Activated CD8-positive, alpha-beta memory T cell treated with anti-CD3 and anti-CD28 coated beads for 1 hour (primary cell): ENCODE measurements at places on chromosomes 16 and 17.

DNA sequence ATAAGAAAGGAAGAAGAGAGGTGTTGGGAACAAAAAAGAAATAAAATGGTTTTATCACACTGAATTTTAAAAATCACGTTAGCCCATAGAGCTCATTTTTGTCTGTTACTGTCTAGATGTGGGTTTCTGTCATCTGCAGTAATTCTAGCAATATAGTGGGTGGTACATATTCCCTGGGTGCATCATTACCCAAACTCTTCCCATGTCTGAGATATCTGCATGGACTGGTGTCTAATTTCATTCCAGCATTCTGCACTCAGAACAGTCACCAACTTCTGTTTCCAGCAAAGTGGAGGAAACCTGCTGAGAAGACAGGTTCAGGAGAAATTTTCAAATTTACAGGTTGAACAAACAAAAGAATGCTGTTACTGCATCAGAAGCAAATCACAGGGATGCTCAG, 263.8 kb downstream of the CDH11 start:
- no peak for DNase-seq

DNA sequence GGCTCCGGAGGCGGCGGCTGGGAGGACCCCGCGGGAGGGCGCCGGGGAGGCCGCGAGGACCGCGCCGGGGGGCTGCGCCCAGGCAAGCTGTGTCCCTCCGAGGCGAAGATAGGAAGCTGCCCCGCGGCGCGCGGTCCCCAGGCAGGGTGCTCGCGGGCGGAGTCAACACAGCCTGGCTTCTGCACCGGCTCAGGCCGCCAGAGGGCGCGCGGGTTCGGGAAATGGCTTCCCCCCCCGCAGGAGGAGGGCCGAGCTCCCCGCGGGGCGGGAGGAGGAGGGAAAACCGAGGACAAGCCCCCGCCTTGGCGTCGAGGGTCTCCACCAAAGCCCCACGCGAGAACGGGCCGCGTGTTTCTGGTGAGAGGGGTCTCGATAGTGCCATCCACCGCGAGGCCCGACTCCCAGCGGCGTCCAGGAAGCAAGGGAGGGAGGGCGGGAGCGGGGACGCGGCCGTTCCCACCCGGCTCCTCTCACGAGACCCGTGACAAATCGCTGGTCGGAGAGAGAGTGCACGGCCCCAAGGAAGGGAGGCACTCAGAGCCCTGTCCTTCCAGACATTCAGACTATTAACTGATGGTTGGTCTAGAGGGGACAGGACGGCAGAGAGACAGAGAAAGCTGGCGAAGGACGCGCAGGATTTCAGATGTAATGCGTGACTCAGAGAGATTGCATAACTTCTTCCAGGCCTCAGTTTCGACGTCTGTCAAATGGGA, 64.4 kb upstream of the DNAJA2 start:
- peak; percentile 58 for DNase-seq

DNA sequence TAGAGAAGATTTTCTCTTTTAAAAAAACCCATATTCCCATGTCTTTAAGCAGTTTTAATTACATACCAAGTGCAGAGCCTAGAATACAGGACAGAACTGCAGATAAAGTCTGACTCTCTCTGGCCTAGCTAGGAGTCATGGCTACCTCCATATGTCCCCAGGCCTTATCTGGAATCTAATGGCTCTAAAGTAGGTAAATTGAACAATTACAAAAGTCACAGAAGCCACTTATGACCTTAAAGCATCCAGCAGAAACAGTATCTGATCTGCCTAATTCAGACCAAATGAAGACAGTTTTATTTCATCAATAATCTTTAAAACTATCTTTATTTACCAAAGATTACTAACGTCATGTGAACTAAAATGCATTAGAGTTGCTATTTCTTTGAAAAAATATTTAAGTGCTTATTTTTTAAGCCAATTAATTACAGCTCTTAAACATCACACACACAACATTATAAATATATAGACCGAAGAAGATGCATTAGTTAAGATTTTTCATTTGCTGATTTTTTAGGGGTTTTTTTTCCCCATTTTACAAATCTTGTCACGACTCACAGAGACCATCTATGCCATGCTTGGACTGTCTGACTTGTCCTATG, 28.7 kb downstream of the PMM2 start:
- no peak for DNase-seq

DNA sequence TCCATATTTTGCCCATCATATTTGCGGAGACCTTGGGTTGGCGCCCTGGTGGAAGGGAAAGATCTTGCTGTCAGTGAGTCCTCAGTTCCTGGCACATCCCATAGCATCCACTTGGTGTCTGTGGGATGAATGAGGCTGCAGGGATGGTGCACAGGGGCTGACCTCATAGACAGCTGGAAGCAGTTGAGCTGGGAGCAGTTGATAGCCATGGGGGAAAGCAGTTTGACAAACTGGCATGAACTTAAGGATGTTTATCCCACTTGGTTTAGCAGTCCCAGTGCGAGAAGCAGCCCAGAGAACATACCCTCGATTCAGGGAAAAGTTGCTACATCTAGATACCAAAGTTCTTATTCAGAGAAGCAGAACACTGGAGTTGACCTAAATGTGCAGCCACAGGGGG, 80.7 kb downstream of the SNX29 start:
- DNase-seq = no peak

DNA sequence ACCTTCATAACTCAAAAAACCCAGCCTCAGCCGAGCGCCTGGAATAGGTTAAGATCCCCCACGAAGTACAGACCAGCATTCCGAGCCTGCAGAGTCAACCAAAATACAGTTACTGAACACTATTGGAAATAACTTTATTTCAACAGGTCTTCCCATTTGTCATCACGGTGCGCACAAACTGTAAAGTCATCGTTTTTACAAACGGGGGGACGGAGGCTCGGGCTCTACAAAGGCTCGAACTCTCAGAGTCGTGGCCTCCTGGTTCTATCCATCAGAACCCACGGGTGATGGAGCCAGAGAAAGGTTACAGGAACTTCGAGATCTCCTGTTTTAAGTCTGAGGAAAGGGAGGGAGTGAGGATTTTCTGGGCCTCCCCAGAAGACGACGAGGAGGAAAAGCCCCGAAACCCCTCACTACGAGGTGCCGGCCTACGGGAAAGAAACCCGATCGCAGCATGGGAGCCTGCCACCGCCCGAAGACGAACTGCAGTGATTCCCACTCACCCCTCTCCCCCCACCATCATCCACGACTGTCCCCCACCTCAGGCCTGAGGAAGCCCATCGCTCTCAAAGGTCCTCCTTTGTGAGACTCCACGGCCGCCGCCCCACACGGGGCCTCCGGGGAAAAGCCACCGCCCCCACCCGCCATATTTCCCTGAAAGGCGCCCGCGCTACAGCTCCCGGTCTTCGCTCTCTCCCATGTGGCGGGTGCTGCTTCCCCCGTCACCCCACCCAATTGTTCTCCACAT, 917 bp downstream of the YWHAE start:
- no peak for DNase-seq

DNA sequence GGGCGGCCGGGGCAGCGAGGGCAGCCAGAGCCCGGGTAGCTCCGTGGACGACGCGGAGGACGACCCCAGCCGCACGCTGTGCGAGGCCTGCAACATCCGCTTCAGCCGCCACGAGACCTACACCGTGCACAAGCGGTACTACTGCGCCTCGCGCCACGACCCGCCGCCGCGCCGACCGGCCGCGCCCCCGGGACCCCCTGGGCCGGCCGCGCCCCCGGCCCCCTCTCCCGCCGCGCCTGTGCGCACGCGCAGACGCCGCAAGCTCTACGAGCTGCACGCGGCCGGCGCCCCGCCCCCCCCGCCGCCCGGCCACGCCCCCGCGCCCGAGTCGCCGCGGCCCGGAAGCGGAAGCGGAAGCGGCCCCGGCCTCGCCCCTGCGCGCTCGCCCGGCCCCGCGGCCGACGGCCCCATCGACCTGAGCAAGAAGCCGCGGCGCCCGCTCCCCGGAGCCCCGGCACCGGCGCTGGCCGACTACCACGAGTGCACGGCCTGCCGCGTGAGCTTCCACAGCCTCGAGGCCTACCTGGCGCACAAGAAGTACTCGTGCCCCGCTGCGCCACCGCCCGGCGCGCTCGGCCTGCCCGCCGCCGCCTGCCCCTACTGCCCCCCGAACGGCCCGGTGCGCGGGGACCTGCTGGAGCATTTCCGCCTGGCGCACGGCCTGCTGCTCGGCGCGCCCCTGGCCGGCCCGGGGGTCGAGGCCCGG, 36.1 kb upstream of the ZC3H18 start:
- DNase-seq = peak; percentile 72

- DNase-seq = no peak
Observed at GRCh38 chr16:85054948-85055492, 27.4 kb downstream of the KIAA0513 start.

DNA sequence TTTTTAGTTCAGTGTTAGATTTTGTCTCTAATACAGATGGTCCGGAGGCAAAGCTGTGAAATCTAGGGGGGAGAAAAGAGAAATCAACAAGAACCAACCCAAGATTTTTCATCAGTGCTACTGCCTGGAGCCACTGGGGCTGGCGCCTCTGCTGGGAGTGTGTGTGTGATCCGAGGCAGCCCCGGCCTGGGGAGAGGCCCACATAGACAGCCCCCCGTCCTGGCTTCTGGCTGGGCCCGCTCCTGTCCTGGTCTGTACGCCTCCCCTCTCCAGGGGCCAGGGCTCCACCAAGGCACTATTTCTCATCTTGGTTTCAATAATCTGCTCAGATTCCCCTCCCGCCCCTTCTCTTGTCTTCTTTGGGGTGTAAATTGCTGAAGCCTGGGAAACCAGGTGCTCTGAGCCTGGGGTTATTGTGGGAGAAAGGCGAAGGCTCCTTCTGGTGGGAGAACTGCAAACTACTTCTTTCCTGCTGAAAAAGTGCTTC, 7.8 kb downstream of the BAHCC1 start:
- no peak for DNase-seq

- no peak for DNase-seq
Observed at GRCh38 chr16:12951392-12951791, 50.0 kb downstream of the SHISA9 start.

DNA sequence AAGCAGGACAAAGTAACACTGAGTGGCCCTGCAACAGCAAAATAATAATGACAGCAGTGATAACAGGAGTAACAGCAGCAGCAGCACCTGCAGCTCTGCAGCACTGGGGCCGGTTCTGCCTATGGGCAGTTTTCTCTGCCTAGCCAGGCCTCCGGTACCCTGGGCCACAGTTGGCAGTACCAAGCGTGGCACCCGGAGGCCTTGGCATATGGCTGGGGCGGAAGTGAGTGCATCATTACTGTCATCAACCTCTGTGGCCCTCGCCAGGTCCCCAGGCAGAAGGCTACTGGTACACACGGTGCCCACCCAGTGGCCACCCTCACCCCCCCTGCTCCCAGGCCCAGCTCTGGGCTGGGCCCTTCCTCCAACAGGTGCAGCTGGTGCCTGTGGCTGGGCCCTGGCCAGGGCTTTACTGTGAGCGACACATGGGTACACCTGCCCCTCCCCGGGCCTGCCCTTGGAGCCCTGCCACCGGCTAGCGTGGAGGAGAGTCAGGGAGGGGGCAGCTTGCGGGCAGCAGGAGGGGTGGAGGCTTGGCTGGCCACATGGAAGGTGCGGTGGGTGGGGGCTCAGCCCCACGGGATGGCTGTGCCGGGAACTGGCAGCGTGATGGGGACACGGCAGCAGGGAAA, 3.0 kb downstream of the KCNJ12 start:
- DNase-seq = no peak

DNA sequence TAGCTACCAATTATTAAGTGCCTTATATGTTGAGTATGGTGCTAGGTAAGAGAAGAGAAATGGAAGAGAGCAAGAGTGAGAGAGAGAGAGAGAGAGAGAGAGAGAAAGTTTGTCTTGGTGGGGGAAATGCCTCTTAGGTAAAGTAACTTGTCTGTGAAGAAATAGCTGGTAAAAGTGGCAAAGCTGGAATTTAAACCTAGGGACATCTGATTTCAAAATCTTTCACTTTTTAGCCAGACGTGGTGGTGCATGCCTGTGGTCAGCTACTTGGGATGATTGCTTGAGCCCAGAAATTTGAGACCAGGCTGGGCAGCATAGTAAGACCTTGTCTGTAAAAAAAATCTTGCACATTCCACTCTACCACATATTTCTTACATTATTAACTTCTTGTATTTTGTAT, 23.0 kb upstream of the CDR2 start:
- DNase-seq = no peak

GRCh38 chr17:2212400-2212981, 91.1 kb downstream of the SMG6 start:
- no peak for DNase-seq

GRCh38 chr16:84648595-84649510, 542 bp downstream of the KLHL36 start:
- DNase-seq = no peak

- no peak for DNase-seq
Observed at GRCh38 chr16:85003076-85003475, 8.3 kb downstream of the ZDHHC7 start.

DNA sequence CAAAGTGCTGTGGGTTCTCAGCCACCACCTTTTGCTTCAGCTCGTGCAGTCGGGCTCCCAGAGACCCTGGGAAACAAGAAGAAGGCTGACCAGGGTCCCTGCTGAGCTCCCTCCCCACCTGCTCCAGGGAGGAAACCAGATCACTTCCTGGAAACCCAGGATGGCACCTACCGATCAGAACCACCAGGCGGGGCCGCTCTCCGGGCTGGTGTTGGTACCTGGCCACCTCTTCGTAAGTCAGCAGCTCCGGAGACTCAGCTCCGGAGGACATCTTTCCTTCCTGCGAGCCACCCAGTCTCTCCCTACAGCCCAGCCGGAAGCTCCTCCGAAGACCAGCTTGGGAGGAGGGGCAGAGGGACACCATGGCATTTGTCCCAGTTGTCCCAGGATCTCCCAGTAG, 18.9 kb downstream of the MPP3 start:
- no peak for DNase-seq

DNA sequence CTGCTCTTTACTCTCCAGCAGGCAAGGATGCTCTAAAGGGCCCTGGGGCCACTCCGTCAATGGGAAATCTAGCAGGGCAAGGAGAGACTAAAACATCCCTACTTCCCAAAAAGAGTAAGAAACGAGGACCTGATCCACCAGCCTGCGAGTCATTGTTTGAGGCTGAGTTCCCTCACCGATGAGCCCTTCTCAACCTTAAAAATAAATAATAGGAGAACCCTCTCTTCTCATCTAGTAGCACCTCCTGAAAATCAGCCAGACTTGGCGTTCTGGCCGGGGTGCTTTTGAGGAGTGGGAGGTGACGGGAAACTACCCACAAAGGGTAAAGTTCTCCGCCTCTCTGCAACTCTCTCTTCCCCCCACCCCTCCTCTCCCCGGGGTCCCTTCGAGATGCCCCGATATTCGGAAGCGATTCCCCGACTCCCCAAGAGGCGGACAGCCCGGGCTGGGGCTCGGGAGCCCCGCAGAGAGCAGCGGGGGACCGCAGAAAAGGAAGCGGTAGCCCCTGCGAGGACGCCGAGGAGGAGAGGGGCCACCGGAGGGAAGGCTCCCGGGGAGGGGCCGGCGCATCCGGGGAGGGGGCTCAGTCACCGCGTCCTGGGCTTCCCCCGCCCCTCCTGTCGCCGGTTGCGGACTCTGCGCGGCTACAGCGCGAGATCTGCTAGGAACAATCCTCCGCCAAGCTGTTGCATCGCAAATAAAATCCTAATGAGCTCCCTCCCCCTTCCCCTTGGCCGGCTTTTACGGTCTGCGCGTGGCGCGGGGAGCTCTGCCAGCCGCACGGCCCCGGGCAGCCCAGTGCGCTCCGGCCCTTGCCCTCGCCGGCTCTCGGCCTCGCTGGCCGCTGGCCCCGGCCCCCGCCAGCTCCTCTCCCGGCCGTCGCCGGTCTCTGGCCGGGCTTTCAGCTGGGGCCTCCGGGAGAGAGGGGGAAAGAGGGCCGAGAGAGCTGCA, 1.3 kb downstream of the HOXB9 start:
- DNase-seq = no peak

- DNase-seq = no peak
Observed at GRCh38 chr17:59830846-59831486, 61.8 kb downstream of the TUBD1 start.
